Activated CD8-positive, alpha-beta memory T cell treated with anti-CD3 and anti-CD28 coated beads, Interleukin-2, amount 10 ng/mL, durations not matched to agents 7 days and 5 days (primary cell): ENCODE measurements at places on chromosomes 7 and 10. TPM values are rescaled to one million over a fixed set of nuclear protein-coding genes. Genes with fewer than 3 reads are reported as not detected.

DNA sequence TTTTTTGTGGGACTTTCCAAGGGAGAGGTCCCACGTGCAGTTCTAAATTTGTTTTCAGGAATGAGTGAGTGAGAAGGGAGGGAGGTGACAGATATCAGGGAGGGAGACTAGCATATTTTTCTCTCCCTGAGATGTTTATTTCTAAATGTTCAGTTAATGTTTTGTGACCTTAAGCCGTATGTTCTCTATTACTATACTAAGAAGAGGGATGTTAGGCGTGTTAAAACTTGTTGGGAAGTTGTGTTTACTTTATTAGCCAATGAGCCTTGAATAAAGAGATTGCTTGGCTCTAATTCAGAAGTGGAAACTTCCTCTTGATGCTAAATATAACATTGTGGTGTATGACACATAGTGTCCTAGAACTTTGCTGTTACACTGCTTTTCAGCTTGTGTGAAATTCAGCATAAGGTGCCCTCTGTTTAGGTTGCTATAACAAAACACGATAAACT is 37.3 kb downstream of the DNAH11 start:
- peaks cover 15% of the 10 kb centered on the region for H3K27me3 ChIP-seq
- no peak overlapping the region for H3K4me3 ChIP-seq
- no peaks in the 10 kb centered on the region for H3K36me3 ChIP-seq
- no peaks in the 10 kb centered on the region for H3K4me1 ChIP-seq
- H3K27ac ChIP-seq, result no peak overlapping the region

DNA sequence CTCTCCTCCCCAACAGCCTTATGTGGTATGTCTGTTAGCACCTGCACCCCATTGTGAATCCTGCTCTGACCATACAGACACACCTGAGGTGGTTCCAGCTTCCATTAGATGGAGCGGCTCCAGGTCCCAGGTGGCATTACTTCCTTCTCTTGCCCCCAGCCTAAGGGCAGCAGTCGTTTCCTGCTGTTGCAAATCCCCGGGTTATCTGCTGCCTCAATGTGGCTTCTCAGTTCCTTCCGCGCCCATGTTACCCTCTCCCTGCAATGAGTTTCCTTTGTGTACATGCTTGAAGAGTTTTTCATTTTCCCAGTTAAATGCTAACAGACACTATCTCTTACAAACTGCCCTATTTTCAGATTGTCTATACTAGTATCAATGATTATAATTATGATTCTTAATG is 62.8 kb upstream of the PRKCQ start:
- no peaks in the 10 kb centered on the region for H3K27me3 ChIP-seq
- H3K4me3 ChIP-seq, result no peak overlapping the region
- H3K27ac ChIP-seq, result peak overlapping the region; percentile 72
- peaks cover 3% of the 10 kb centered on the region for H3K36me3 ChIP-seq
- DNase-seq, result no peak

SEMA3C gene
- not detected for total RNA-seq

- H3K27me3 ChIP-seq, result no peaks in the 10 kb centered on the region
- peaks cover 13% of the 10 kb centered on the region for H3K4me1 ChIP-seq
- H3K27ac ChIP-seq, result no peak overlapping the region
- peak; percentile 76 for DNase-seq
Observed at GRCh38 chr7:36986948-36987724, 262.8 kb upstream of the AOAH start.

DNA sequence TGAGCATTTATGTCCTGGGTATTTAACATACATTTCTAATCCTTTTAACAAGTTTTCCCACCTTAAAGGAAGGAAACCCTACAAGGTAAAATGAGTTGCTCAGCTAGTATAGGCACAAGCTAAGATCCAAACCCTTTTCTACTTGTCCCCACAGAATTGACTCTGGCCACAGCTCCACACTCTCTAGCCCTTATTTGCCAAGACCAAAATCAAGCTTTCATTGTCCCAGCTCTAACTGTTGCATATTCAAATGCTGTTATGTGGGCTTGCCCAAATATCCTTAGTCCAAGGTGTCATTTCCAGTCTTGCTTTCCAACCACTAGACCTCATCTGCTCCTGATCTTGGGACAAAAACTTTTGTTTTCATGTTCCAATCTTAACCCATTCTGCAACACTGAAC is 31.3 kb upstream of the LSM8 start:
- DNase-seq, result no peak
- H3K27me3 ChIP-seq, result peaks cover 32% of the 10 kb centered on the region
- no peak overlapping the region for H3K27ac ChIP-seq
- no peaks in the 10 kb centered on the region for H3K36me3 ChIP-seq

- no peak overlapping the region for H3K4me3 ChIP-seq
- H3K4me1 ChIP-seq, result no peaks in the 10 kb centered on the region
- no peaks in the 10 kb centered on the region for H3K36me3 ChIP-seq
- H3K27me3 ChIP-seq, result no peaks in the 10 kb centered on the region
- peak; percentile 35 for DNase-seq
Observed at GRCh38 chr10:131729938-131730660, 170.7 kb upstream of the PPP2R2D start.

DNA sequence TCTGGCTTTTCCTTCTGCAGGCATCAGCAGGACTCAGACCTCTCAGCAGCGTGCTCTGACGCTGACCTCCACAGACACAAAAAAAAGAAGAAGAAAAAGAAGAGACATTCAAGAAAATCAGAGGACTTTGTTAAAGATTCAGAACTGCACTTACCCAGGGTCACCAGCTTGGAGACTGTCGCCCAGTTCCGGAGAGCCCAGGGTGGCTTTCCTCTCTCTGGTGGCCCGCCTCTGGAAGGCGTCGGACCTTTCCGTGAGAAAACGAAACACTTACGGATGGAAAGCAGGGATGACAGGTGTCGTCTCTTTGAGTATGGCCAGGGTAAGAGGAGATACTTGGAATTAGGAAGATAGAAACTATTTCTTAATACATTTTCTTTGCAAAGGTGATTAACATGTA is 115.7 kb downstream of the CYTH3 start:
- peaks cover 29% of the 10 kb centered on the region for H3K36me3 ChIP-seq
- DNase-seq, result no peak
- no peak overlapping the region for H3K4me3 ChIP-seq
- no peaks in the 10 kb centered on the region for H3K27me3 ChIP-seq

- H3K36me3 ChIP-seq, result peaks cover 22% of the 10 kb centered on the region
- no peak for DNase-seq
- H3K27ac ChIP-seq, result no peak overlapping the region
- H3K27me3 ChIP-seq, result no peaks in the 10 kb centered on the region
- no peak overlapping the region for H3K4me3 ChIP-seq
Observed at GRCh38 chr7:7664291-7664690, 23.7 kb downstream of the UMAD1 start.

GRCh38 chr7:152617056-152617455 is 58.9 kb downstream of the XRCC2 start:
- H3K27ac ChIP-seq, result no peak overlapping the region
- H3K4me3 ChIP-seq, result no peak overlapping the region
- no peaks in the 10 kb centered on the region for H3K4me1 ChIP-seq
- no peaks in the 10 kb centered on the region for H3K36me3 ChIP-seq
- H3K27me3 ChIP-seq, result no peaks in the 10 kb centered on the region

CALHM3 gene
- not detected for total RNA-seq

DNA sequence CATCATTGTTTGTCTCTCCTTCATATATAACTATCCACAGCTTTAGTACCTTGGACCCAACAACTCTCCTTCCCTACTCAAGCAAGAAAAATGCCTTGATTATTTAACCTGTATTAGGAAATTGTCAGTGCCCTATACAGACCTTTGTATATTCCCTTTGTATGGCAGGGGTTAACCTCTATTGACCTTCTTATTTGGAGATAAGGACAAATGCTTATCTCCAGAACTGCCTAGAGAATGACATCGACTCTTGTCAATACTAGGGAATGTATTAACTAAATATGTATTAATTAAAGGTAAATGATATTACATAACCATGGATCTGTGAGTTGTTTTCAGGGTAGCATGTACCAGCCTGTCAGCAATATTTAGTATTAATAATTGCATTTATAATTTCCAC is 10.4 kb upstream of the AKR1D1 start:
- no peaks in the 10 kb centered on the region for H3K36me3 ChIP-seq
- H3K4me3 ChIP-seq, result no peak overlapping the region
- H3K27me3 ChIP-seq, result peaks cover 2% of the 10 kb centered on the region
- no peaks in the 10 kb centered on the region for H3K4me1 ChIP-seq
- no peak overlapping the region for H3K27ac ChIP-seq

DNA sequence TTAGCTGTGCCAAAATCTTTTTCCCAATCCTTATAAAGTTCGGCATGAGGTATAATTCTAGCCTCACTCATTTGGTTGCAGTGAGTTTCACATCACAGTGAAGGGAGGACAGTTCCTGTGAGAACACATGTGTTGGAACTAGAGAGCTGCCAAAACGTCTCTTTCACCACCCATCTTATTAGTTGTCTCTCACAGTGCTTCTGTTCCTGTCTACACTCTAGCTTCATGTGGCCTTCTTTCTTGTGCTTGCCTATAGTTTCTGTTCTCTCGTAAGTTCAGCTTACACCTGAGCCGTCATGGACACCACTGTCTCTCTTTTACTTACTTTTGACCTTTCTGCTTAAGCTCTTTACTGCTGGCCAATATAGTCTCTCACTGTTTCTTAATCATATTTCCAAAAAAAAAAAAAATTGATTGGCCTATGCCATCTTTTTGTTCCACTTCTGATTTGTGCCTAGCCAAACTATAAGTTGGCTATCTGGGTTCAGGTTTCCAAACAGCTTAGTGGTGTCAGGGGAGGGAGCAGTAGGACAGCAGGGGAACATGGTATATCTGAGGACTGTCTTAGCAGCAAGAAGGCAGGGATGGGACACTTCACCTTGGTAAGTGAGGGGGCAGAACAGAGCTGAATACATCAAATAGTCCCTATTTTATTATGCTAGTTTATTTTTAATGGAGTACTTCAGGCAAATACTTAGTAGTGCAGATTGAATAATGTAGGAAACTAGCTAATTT is 38.0 kb downstream of the ZNRF2 start:
- peak overlapping the region; percentile 99 for H3K27ac ChIP-seq
- DNase-seq, result peak; percentile 45
- H3K4me1 ChIP-seq, result peaks cover 62% of the 10 kb centered on the region
- peaks cover 25% of the 10 kb centered on the region for H3K36me3 ChIP-seq
